Iris pigment epithelial cell (primary cell): ENCODE measurements at places on chromosomes 2 and 18.

GRCh38 chr18:12014086-12014485, 32.8 kb downstream of the IMPA2 start:
- DNase-seq, result no peak

GRCh38 chr2:195967336-195967735, 101.3 kb downstream of the DNAH7 start:
- DNase-seq, result peak; percentile 51

GRCh38 chr18:24114924-24115549, 23.8 kb upstream of the CABYR start:
- no peak for DNase-seq

DNA sequence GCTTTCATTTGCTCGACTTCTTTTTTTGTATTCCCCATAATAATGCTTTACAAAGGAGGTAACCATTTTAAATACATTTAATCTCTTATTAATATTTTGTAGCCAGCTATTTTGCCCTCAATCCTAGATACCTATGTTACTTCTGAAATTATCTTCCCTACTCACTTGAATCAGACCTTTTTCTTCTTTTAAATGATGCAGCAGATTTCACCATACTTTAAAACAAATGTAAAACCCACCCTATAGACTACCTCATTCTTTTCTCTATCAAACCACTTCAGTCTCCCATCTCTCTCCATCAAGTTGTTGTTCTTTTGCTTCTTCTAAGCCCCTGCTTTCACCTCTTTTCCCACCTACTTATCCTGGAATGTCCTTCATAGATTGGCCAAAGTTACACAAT, 151.5 kb upstream of the DNMT3A start:
- DNase-seq, result no peak

DNA sequence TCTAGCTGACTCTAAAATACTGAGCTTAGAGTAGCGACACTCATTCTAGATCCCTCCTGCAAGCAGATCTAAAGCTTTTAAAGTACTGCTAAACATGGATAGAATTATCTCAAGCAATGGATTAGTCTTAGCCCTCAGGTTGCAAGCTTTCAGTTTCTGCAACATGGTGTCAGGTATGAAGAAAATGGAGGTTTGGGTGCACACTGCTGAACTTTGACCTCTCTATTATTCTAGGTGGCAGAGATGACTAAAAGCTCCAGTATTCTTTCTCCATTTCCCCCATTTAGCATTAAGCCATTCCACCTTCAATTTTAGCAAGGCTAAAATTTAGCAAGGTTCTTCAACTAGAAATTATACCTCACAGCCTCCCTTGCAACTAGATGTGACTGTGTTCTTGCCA, 117.0 kb downstream of the CACNB4 start:
- DNase-seq, result no peak

- peak; percentile 56 for DNase-seq
These were observed 27.9 kb upstream of the CCBE1 start for GRCh38 chr18:59725142-59725541.

DNA sequence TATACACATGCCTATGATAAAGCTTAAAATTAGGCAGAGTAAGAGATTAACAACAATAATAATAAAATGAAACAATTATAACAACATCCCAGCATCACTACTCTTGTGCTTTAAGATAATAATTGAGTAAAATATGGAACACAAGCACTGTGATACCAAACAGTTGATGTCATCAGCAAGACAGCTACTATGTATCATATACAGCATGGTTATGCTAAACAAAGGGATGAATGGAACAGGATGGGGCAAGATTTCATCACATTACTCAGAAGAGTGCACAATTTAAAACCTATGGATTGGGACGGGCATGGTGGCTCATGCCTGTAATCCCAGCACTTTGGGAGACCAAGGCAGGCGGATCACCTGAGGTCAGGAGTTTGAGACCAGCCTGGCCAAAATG, 1221.0 kb downstream of the SUCLG1 start:
- no peak for DNase-seq

GRCh38 chr2:48510329-48510728, 19.6 kb upstream of the STON1 start:
- peak; percentile 76 for DNase-seq

DNA sequence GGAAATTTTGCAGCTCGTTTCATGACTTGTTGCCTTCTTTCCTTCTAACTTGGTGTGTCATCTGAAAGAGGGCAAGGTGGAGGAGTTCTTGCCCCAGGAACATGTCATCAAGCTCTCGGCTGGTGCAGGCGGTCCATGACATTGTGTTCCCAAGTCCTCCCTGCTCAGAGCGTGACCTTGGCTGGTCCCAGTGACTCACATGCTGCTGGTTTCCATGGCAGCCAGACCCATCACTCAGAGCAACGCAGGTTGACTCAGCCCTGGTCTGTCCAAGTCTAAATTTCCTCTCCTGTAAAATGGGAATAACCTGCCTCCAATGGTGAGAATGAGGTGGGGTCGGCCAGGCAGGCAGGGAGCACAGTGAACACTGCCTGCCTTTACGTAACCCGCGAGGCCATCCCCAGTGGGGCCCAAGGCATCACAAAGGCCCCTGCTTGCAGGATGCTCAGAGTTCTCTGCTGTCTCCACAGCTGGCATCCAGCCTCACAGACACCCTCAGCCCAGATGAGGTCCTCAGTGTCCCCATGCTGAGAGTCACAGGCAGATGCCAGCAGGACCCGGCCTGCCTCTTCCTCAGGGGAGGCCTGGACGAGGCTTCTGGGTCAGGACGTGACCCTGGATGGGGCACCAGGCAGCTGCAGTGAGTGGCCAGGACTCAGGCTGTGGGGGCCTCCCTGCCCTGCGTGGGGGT, 143.7 kb downstream of the TPO start:
- DNase-seq, result peak; percentile 81

- no peak for DNase-seq
These were observed 24.6 kb downstream of the TEX44 start for GRCh38 chr2:231617059-231617926.

DNA sequence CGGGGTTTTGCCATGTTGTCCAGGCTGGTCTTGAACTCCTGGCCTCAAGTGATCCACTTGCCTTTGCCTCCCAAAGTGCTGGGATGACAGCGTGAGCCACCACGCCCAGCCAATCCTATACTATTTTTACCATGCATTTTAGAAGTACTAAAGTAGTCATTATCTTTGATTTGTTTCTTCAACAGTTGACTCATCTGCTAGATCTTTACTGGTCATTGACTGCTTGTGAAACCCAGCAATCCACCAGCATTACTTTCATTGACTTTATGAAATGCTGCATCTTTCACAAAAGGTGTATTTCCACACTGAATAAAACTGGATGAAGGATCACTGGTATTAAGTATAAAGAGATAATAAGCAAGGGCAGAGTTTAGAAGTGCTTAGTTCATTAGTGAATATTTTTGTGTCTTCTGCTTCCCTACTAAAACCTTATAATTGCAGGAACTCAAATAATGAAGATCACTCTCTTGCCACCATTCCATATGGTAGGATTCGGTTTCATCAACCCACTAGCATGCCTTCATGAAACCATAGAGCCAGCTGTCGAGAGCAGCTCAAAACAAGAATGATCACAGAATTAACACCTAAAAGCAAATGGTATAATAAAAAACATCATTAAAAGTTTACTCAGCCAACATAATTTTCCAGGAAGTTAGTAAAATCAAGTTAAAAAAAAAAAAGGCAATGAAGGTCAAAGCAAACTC, 33.1 kb downstream of the IRS1 start:
- DNase-seq, result peak; percentile 77

GRCh38 chr2:120902592-120902991, 166.9 kb downstream of the GLI2 start:
- DNase-seq, result no peak

- DNase-seq, result peak; percentile 26
These were observed 4.4 kb downstream of the LYPD6B start for GRCh38 chr2:149042881-149043280.

GRCh38 chr2:85692039-85692645, 2.0 kb upstream of the GNLY start:
- DNase-seq, result no peak

GRCh38 chr2:230447455-230448451, 31.8 kb downstream of the SP100 start:
- no peak for DNase-seq

DNA sequence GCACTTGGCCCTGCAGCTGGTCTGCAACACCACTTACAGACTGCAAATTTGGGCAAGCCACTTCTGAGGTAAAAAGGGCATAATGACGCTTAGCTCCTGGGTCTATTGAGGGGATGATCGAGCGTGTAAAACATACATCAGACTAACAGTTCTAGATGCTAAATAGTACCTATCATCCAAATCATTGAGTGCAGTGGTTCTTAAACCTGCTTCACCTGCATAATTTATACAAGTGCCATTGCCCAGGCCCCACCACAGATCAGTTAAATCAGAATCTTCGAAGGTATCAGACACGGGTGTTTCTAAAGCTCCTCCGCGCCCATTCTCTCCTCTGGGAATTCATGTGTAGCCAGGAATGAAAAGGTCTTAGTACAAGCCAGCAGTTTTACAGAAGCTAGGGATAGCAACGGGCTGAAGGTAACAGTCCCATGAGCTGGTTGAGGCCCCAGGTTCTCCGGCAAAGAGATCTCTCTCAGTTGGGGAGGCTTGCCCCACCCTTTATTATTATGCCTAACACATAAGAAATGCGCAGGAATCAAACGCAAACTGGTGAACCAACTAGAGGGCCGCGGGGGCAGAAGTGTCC, 737 bp upstream of the RNF181 start:
- DNase-seq, result no peak

DNA sequence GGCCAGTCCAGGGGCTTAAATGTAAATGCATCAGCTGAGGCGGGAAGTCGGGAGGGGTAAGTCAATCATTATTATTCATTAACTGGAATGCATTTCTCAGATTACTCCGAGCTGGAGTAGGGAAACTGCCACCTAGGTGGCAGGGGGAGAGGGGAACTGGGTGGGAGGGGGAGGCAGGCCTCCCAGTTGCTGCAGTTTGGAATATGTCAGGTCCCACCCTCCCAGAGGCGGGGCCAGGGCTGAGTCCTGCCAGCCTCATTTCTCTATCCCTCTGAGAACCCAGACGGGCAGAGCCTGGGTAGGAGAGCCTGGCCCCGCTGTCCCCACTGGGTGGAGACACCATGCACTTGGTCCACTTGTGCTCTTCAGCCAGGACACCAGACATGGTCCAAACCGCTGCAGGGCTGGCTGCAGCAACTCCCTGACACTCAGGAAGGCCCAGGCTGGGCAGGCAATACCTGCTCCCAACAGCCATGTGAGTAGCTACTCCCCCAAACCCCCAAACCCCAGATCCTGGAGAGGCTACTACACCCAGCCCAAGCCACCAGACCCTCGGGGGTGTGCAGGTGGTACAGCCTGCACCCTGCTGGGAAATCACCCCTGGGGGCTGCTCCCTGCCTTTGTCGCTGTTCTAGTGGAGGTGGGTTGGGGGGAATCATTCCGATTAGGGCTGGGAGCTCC, at the start of gene GPBAR1:
TSS of gene GPBAR1 (plus strand) at position 274 of the 681 bp plus-strand sequence. CDS start 1,710 bp downstream, outside the sequence.
- DNase-seq, result no peak
